ENCODE measurements at places on chromosomes 3 and 15. TPM values are rescaled to one million over a fixed set of nuclear protein-coding genes. Genes with fewer than 3 reads are reported as not detected.

Gene PLA1A
- total RNA-seq: 1.1 TPM

Gene PLA2G4F
- total RNA-seq: 2.1 TPM

DNA sequence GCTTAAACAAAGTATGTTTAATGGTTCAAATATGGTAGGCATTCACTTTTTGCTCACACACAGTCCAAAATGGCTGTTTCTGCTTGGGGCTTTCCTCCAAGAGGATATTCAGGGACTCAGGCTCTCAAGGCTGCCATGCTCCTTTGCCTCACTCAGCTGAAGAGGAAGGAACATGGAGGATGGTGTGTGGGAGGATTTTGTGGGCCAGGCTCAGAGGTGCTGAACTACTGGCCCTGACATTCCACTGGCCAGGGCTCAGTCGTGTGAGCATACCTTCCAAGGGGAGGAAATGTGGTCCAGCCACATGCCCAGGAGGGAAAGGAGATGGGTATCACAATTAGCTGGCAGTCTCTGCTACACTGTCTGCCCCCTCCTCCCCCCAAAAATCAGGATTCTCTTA is 8.7 kb downstream of the PXYLP1 start:
- no peak for DNase-seq

- no peak for DNase-seq
These were observed 80.1 kb downstream of the ST8SIA2 start for GRCh38 chr15:92473756-92474155.

Gene FEM1B
- total RNA-seq: 29.6 TPM

DNA sequence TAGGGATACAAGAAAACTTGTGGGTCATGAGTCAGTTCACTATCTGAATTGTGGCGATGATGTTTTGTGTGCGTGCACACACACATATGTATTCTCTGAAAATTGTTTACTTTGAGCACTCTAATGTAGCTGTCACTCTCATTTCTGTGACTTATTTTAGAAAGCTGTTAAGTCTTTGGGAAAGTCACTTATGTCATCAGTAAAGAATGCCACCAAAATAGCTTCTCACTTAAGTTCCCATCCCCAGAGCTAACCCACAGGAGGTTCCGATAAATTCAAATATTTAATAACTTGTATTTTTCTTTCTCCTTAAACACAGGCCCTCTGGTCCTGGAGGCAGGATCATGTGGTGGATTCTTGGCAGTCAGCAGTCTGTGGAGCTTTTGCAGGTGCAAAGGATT is 138.3 kb downstream of the LRIG1 start:
- no peak for DNase-seq

- no peak for DNase-seq
These were observed 76.7 kb downstream of the PLD1 start for GRCh38 chr3:171733561-171733960.

DNA sequence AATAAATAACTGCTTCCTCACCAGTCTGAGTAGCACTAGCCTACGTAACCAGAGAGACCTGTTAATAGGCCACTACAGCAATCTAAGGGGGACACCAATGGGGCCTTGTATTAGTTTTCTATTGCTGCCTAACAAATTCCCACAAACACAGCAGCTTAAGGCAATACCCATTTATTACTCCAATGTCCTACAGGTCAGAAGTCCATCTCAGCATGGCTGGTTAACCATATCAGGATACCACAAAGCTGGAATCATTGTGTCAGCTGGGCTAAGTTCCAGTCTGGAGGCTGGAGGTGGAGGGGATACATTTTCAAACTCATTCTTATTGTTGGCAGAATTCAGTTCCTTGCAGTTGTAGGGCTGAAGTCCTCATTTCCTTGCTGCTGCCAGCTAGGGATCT is 331.9 kb downstream of the ULK4 start:
- no peak for DNase-seq

Gene IGDCC3
- total RNA-seq: 1.4 TPM

DNA sequence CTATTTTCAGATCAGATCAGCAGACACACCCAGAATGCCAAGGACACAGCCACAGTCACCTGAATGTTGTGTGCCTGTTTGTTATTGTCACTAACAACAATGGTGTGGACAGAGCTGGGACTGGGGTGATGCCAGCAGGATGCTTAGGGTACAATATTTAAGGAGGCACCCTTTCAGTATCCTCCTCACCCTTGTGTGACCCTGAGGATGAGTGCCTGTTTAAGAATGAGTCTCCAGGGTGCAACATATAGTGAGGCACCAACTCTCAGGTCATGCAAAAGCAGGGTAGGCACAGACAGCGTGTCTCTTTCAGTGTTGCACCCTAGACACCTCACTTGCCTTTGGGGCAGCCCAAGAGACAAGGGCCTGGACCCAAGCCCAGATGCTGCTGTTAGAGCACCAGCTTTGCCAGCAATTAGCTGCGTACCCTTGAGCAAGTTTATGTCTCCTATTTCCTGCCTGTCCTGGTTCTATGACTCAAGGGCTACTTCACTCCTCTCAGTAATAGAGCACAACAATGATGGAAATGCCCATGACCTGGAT is 122.6 kb downstream of the AQP9 start:
- no peak for DNase-seq

GRCh38 chr3:48068886-48069285 is 52.7 kb upstream of the MAP4 start:
- DNase-seq: no peak

DNA sequence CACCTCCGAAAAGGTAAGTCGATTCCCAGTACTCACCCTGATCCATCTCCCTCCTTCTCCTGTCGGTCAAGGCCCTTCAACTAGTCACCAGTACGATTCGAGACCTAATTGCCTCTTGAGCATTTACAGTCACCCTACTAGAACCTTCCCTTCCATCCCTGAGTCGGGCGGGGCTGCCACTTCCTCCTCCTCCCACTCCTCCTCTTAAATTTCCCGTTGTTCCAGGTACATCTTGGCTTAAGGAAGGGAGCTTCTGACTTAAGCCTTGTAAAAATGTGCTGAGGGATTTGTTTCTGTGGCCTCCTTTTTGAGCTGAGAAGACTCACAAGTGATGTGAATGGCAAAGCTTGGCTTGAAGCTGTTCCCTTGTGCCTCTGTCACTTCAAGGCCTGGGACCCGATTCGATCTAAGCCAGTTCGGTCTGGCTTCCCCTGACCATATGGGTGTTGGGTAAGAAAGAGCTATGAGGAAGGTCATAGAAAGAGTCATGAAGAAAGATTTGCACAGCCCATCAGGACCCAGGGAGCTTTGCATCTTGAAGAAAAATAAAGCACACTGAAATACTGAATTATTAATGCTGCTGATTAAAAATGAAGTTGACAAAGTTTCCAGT is 28.1 kb downstream of the LCMT2 start:
- no peak for DNase-seq

DNA sequence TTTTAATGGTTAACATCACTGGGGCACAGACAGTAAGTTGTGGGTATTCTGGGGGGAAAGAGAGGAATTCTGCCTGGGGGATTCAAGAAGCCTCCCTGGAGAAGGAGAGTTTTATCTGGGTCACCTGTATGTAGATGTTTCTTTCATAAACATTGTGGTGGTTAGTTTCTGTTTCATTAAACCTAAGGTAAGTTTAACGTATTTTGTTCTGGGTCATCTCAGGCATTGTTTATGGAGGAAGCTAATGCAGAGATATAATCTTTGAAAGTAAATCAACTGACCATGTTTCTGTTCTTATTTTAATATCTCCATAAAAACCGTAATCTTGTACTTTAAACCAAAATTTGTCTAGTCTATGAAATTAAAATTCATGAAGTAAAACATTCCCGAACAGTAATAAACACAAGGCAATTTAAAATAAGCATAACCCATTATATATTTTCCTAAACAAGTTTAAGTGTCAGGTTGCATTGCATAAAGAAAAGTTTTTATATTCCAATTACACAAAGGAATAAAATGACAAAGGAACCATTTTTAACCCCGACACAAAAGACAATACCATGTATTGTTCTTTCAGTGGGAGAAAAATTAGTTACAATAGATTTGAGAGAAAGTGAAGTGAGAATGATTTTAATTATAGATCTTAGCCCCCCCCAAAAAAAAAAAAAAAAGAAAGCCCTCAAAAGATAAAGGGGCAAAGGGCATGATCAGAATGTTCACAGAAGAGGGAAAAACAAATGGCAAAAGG is 274.6 kb upstream of the TBL1XR1 start:
- DNase-seq: no peak

DNA sequence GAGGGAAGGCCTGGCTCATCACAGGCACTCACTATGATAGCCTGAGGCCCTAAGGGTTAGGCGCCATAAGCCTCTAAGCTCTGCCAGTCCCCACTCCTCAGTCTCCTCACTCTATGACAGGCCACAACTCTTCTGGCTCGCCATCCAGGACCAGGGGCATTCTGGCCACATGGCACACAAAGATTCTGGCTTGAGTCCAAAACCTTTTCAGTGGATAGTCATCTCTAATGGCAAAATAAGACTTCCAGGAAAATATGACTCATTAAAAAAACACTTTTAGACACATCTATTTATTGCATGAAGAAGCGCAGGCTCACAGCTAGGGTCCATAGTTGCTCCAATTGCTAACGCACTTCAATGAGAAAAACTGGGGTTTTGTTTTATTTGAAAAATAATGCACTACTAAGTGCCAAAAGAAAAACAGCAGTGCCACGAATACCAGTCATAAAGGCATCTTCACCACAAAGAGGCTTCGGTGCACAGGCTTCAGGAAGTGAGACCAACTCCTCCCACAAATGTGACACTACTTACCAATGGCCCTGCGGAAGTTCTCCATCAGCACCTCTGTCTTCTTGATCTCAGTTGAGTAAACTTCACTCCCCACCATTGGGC is 11.1 kb downstream of the RUVBL1 start:
- DNase-seq: no peak

DNA sequence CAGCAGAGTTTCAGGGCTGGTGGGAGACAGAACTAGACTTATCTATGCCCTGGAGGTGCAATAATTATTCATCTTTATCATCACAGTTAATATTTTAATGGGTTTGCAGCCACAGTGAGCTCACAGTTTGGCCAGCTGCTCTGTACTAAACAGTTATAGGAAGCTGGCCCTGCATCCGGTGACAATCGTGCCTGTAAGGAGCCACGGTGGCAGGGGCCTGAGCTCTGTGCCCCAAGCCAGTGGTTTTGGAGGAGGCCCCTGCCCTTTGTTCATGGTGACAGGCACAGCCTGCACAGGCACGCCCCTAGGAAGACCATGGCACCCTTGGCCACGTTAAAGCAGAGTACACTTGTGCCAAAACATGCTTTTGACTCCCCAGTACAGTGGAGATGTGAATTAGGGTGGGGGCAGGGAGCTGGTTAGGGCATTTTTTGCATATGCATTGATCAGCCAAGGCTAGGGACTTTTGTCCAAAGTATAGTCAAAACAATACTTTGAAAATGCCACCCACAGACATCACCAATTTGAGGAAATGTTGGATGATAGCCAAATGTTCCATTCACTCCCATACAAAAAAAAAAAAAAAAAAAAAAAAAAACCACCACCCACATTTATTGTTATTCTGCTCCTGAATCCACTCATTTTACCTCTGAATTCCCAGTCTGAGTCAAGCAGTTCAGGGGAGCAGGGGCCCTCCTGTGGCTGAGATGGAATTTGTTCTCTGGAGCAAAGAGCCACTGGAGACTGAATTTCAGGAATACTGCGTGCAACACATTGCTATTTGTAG is 3.4 kb upstream of the RFTN1 start:
- no peak for DNase-seq

Gene BFSP2
- total RNA-seq: 3.6 TPM

GRCh38 chr3:155753038-155753639 is 8.3 kb upstream of the PLCH1 start:
- DNase-seq: no peak

Gene PSTPIP1
- 16.0 TPM for total RNA-seq
